ENCODE measurements at places on chromosomes 2 and 18. TPM values are rescaled to one million over a fixed set of nuclear protein-coding genes. Genes with fewer than 3 reads are reported as not detected.

GRCh38 chr2:200751786-200752185 is 59.9 kb upstream of the BZW1 start:
- no peak for DNase-seq

Gene DNAJC5G
- total RNA-seq, result 0.71 TPM

- no peak for DNase-seq
These were observed 8.0 kb upstream of the CFAP65 start for GRCh38 chr2:219049282-219049681.

DNA sequence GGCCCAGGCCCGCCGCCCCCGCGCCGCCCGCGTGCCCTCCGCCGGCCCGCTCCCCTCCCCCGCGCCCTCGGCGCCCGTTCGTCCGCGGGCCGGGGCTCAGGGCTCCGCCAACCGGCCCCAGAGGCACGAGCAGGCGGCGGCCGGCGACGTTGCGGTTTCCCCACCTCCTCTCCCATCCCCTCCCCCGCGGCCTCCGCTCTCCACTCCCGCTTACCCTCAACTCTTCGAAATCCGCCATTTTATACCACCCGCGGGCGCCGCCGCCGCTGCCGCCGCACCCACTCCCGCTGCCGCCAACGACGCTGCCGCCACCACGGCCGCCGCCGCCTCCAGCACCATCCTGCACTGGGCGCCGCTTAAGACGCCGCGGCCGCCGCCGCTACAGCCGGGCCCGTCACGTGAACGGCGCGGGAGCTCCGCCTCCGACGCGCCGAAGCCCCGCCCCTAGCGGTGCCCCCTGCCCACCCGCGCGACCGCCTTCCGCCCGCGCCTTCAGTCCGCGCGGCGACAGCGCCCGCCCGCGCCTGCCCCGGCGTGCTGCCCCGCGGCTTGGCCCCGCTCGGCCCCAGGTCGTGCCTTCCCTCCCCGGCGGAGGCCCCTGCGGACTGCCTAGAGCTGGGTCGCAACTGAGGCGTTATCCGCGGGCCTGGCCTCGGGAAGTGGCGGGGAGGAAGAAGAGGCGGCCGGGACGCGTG is at the start of the genes KATNAL2 and PIAS2:
Gene KATNAL2, plus strand, starts transcription at position 495 of the 695 bp plus-strand sequence. CDS start 29,271 bp downstream, outside the sequence.
Gene PIAS2, minus strand, starts transcription at position 400 of the 695 bp plus-strand sequence. Its CDS starts 162 bp downstream, at position 238.
- peak; percentile 86 for DNase-seq

DNA sequence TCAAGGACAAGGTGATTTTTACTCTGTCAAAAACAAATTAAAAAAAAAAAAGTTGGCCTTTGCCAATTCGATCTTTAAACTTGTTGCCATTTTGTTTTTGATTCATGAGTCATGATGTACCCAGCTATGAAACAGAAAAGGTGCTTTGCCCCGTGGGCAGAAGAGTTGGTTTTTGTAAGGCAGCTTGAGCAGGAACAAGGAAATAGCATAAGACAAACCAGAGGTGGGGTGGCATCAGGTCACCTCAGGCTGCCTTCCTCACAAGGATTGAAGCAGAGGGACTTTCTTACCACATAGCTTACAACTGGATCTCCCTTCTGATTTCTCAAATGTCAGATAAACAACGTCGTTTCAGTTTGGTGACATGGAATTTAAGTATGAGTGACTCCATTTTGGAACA is 123.8 kb downstream of the ARL4C start:
- no peak for DNase-seq

Measured in left cardiac atrium (tissue), 4 donors.